ENCODE measurements at places on chromosomes 5 and 9.

DNA sequence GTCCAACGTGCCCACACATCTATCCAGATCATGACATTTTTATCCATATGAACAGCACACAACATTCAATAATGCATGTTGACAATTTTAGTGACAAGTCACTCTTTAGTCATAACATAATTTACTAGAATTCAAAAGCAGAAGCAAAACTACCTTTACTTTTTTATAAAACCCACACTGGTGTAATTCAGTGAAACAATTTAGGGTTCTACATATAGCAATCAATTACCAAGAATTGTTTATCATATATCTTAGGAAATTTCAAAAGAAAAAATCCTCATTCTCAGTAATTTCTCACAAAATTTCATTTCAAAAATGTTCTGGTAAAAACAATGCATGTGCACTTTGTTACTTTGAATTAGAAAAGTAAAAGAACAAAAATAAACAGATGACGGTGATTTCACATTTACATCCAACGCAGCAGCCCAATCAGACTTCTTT is 12.6 kb downstream of the AUH start:
- DNase-seq: no peak

DNA sequence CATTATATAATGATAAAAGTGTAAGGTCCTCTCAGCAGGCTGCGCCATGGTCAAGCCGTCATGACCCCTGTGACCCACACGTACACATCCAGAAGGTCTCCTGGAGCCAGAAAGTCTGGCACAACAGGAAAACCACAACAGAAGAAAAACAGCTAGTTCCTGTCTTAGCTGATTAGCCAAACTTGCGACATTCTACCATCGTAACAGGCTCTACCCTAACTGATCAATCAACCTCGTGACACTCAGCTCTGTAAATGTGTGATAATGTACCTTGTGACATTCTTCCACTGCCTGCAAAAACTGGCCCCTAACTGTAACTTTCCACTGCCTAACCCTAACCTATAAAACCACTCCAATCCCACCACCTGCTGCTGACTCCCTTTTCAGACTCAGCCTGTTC is 316.4 kb upstream of the TUSC1 start:
- peak; percentile 38 for DNase-seq

DNA sequence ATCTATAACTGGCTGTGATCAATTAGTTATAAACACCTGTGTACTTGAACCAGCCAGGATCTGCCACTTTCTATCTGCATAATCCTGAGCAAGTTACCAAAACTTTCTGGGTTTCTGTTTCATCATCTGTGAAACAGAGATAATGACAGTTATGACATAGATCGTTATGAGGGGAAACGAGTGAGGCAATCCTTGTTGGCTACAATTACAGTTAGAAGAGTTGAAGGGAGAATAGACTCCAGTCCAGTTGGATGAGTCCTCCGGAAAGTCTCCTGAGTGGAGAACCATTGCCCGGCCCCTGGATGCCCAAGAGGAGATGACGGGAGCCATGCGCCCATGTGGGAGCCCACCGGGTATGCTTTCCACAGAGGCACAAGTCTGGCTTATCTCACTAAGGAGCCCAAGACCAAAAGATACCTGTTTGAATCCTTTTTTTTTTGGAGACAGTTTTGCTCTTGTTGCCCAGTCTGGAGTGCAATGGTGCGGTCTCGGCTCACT is 4.5 kb downstream of the PDE6A start:
- DNase-seq: peak; percentile 93

- no peak for DNase-seq
Measured at GRCh38 chr5:136104306-136104965, 28.2 kb upstream of the SMAD5 start.

DNA sequence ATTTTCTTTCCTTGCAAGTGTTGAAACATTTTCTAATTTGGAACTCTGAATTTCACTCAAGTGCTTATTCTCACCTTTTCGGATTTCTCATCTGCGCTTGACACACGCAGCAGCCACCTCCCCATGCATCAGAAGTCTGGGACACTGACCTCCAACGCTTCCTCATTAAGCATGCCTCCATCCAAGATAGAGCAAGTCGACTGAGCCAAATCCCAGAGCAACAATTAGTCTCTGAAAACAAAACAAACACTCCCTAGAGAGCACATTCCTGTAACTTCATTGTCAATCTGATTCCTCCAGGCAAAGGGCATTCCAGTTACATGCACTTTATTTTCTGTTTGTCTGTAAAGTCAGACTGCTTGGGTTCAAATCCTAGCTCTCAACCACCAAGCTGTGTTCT is 5.7 kb downstream of the CD180 start:
- DNase-seq: no peak

- peak; percentile 67 for DNase-seq
Measured at GRCh38 chr9:136719195-136719880, 7.0 kb downstream of the DIPK1B start.

- peak; percentile 77 for DNase-seq
Measured at GRCh38 chr9:96100385-96101300, 201.3 kb downstream of the HSD17B3 start.

GRCh38 chr5:52638732-52639131 is 149.0 kb upstream of the ITGA1 start:
- DNase-seq: no peak

DNA sequence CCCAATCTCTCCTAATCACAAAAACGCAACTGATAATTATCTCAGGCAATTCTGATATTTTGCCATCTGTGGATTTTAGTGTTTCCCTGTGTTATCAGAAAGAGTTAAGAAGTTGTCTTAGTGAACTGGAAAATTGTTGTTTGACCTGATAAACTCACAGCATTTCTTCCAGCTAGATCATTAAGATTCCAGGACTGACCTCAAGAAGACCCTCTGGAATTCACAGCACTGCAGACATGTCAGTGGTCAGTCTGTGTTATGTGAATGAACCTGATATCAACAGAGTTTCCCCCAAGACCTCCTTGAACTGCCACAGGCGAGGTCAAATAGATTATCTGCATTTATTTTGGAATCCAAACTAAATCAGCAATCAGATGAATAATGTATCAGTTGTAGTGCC is 174.7 kb downstream of the FBXL7 start:
- no peak for DNase-seq

- no peak for DNase-seq
Measured at GRCh38 chr5:93599399-93600120, 16.5 kb downstream of the NR2F1 start.

GRCh38 chr9:109781086-109781485 is 1.1 kb downstream of the PALM2AKAP2 start:
- no peak for DNase-seq

- no peak for DNase-seq
Measured at GRCh38 chr5:76325326-76325725, 77.8 kb upstream of the IQGAP2 start.

Data from hematopoietic multipotent progenitor cell treated with erythropoietin and hydrocortisone succinate and interleukin-3 and kit ligand, for 4 days (in vitro differentiated cells).